Lower lobe of right lung (tissue), 2 donors: ENCODE measurements at places on chromosomes 16 and 17. TPM values are rescaled to one million over a fixed set of nuclear protein-coding genes. Genes with fewer than 3 reads are reported as not detected.

DNA sequence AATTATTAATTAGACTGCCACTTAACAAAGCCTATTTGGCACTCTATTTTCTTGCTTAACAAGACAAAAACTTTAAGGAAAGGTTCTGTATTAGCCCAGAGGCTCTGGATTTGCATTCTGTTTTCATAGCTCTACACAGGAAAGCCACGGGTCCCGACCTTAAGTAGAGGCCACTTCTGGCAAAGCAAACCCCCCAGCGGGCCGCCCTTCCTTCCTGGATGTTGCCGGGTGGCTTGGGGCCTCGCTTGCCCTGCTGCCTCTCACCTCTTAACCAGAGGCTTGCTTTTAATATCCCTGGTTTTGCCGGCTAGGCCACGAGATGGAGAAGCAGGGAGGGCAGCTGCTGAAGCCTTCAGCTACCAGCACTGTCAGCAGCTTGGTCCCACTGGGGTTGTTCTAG, 4.4 kb downstream of the RTN4RL1 start:
- H3K27ac ChIP-seq: no peak overlapping the region
- peaks cover 25% of the 10 kb centered on the region for H3K4me1 ChIP-seq
- no peak for DNase-seq
- H3K27me3 ChIP-seq: peaks cover 40% of the 10 kb centered on the region
- H3K36me3 ChIP-seq: no peaks in the 10 kb centered on the region
- no peak overlapping the region for H3K4me3 ChIP-seq

GRCh38 chr16:2821487-2822157, 4.6 kb downstream of the PRSS21 start:
- no peak overlapping the region for H3K4me3 ChIP-seq
- H3K27ac ChIP-seq: no peak overlapping the region
- no peaks in the 10 kb centered on the region for H3K4me1 ChIP-seq
- peak; percentile 31 for DNase-seq

DNA sequence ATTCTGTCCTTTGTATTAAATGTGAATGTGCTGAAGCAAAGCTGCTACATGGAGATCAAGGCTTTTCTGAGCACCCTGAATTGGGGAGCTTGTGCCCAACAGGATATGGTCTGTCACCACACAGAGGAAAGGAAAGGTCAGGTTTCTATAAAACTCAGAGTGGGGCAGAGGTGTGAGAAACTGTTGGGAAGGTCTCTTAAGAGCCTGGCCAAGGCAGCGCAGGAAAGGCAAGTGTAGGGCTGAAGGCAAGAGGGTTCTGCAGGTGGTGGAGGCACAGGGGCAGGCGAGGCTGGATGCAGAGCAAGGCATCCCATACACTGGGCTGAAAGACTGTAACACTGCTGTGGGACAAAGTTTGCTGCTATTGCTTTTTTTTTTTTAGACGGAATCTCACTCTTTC, 8.1 kb downstream of the COX6A2 start:
- H3K4me3 ChIP-seq: no peak overlapping the region
- no peaks in the 10 kb centered on the region for H3K36me3 ChIP-seq
- DNase-seq: no peak
- H3K27ac ChIP-seq: no peak overlapping the region
- no peaks in the 10 kb centered on the region for H3K27me3 ChIP-seq

DNA sequence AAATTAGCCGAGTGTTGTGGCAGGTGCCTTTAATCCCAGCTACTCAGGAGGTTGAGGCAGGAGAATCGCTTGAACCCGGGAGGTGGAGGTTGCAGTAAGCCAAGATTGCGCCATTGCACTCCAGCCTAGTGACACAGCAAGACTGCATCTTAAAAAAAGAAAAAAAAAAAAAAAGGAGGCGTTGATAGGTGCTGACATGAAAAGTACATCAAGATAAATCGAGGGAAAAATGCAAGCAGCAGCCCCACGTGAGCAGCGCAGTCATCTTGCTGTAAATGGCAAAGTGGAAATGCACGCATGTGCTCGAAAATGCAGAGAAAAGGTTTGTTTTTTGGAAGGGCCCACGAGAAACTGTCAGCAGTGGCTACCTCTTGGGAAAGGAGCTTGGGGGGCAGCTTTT, 20.9 kb downstream of the MXRA7 start:
- no peak overlapping the region for H3K27ac ChIP-seq
- no peak for DNase-seq
- H3K4me3 ChIP-seq: no peak overlapping the region
- peaks cover 7% of the 10 kb centered on the region for H3K36me3 ChIP-seq
- H3K4me1 ChIP-seq: peaks cover 42% of the 10 kb centered on the region

DNA sequence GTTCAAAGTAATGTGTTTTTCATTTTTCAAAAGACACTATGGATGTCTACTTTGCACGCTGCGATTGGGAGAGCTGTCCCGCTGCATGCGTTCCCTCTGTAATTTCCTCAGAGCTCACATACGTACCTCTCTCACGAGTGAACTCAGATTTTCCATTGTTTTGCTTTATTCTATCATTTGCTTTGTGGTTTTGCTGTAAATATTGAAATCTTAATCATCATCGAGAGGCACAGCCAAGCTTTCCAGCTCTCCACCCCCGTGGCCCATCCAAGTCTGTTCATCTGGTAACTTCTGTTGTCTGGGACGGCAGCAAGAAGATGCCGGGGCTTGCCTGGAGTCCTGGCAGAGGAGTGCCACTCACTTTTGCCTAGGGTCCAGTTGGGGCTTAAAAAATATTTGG, 21.1 kb downstream of the TMC6 start:
- H3K27me3 ChIP-seq: no peaks in the 10 kb centered on the region
- H3K27ac ChIP-seq: no peak overlapping the region
- no peak overlapping the region for H3K4me3 ChIP-seq
- peaks cover 82% of the 10 kb centered on the region for H3K36me3 ChIP-seq
- H3K4me1 ChIP-seq: peaks cover 2% of the 10 kb centered on the region

GRCh38 chr17:18980682-18981334, 23.8 kb downstream of the FAM83G start:
- peaks cover 18% of the 10 kb centered on the region for H3K36me3 ChIP-seq
- no peak for DNase-seq
- no peak overlapping the region for H3K27ac ChIP-seq
- no peaks in the 10 kb centered on the region for H3K27me3 ChIP-seq
- H3K4me3 ChIP-seq: no peak overlapping the region
- no peaks in the 10 kb centered on the region for H3K4me1 ChIP-seq

GRCh38 chr16:31373235-31373634, 18.3 kb downstream of the ITGAX start:
- no peak for DNase-seq
- no peaks in the 10 kb centered on the region for H3K36me3 ChIP-seq
- no peaks in the 10 kb centered on the region for H3K27me3 ChIP-seq
- no peaks in the 10 kb centered on the region for H3K4me1 ChIP-seq
- no peak overlapping the region for H3K27ac ChIP-seq

DNA sequence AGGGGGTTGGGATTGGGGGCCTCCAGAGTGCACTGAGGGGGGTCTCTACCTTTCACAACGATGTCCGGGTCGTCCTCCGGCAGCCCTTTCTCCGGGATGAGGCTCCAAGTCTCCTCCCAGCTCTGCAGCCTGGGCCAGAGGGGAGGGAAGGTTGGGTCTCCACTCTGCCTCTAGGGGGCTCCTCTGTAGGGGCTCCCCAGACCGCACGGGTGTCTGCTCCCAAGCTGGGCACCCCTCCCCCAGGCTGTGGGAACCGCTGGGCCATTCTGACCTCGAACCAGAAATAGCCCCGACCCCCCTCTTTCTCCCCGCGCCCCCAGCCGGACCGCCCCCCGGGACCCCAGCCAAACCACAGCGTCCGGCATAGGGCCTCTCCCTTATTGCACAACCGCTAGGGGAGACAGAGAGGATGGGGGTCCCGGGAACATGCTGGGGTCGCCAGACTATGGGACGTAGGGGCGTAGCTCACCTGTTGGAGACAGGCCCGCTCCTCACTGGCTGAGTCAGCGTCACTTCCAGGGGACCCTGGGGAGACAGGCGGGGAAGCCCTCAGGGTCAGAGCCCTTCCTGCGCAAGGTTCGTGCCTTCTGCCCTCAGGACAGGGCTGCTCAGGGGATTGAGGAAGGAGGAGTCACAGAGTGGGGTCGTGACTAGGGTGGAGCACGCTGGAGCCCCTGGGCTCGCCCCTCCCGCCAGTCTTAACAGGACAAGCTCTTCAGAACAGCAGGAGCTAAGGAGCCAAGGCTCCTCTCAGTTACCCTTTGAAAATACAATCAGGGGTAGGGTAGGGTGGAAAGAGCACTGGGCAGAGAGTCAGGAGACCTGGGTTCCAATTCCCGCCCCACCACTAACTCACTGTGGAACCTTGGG, 2.7 kb downstream of the PLEKHH3 start:
- DNase-seq: no peak
- H3K27ac ChIP-seq: peak overlapping the region; percentile 85
- peaks cover 45% of the 10 kb centered on the region for H3K36me3 ChIP-seq
- peak overlapping the region; percentile 95 for H3K4me3 ChIP-seq
- H3K4me1 ChIP-seq: peaks cover 66% of the 10 kb centered on the region

GRCh38 chr16:14378689-14379467, 251.2 kb downstream of the PARN start:
- no peaks in the 10 kb centered on the region for H3K4me1 ChIP-seq
- no peaks in the 10 kb centered on the region for H3K27me3 ChIP-seq
- no peaks in the 10 kb centered on the region for H3K36me3 ChIP-seq
- no peak overlapping the region for H3K4me3 ChIP-seq

GRCh38 chr17:65409381-65409780, 152.1 kb downstream of the AXIN2 start:
- H3K4me3 ChIP-seq: no peak overlapping the region
- no peak for DNase-seq

- H3K36me3 ChIP-seq: no peaks in the 10 kb centered on the region
- no peak overlapping the region for H3K27ac ChIP-seq
- no peaks in the 10 kb centered on the region for H3K27me3 ChIP-seq
- DNase-seq: no peak
Measured at GRCh38 chr17:16243801-16244567, 27.0 kb downstream of the PIGL start.

GRCh38 chr16:50526249-50526648, 21.9 kb upstream of the NKD1 start:
- H3K27me3 ChIP-seq: peaks cover 14% of the 10 kb centered on the region
- H3K4me3 ChIP-seq: no peak overlapping the region
- H3K4me1 ChIP-seq: no peaks in the 10 kb centered on the region
- H3K36me3 ChIP-seq: no peaks in the 10 kb centered on the region
- no peak for DNase-seq

GRCh38 chr16:51951668-51952298, 595.2 kb downstream of the TOX3 start:
- no peak overlapping the region for H3K4me3 ChIP-seq
- no peaks in the 10 kb centered on the region for H3K36me3 ChIP-seq
- H3K4me1 ChIP-seq: no peaks in the 10 kb centered on the region
- no peaks in the 10 kb centered on the region for H3K27me3 ChIP-seq

Gene HS3ST3A1
- 0.53 TPM for total RNA-seq

Gene KCTD2
- total RNA-seq: 22.9 TPM

Gene HOXB1
- total RNA-seq: not detected

Gene INTS2
- total RNA-seq: 12.7 TPM

Gene FOXN1
- total RNA-seq: 0.15 TPM

Gene ZNF19
- total RNA-seq: 18.3 TPM

Gene LITAFD
- not detected for total RNA-seq
